ENCODE measurements at places on chromosomes 16 and 17.

- DNase-seq, result no peak
Measured at GRCh38 chr17:13297183-13297582, 279.4 kb upstream of the ELAC2 start.

- no peak for DNase-seq
Measured at GRCh38 chr17:74337834-74338500, 11.9 kb downstream of the KIF19 start.

DNA sequence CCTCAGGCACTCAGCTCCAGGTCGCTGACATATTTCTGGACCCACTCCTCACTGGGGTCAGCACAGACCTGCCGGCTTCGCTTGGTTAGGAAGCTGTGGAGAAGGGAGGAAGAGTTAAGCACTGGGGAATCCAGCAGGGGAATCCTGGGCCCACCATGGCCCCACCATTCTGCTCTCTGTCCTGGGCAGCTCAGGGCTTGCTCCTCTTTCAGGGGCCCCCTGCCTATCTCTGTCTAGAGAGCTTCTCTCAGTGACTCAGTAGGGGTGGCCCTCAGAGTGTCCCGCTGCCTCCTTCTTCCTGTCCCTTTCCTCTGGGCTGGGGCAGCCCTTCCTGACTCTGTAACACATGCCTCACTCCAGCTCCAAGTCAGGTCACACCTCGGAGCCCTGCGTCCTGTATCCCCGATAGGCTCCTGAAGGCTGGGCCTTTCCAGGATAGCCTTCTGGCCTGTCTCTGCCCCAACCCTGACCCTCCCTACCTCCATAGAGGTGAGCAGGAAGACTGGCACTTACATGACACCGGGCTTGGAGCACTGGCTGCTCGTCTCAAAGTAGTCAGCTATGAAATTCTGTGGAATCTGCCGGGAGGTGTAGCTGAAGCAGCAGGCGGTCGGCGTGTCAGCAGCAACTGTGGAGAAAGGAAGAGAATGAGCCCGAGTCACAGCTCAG lies 1.1 kb downstream of the CCL3 start:
- no peak for DNase-seq

GRCh38 chr16:83727018-83727417 lies 80.8 kb upstream of the HSBP1 start:
- no peak for DNase-seq

DNA sequence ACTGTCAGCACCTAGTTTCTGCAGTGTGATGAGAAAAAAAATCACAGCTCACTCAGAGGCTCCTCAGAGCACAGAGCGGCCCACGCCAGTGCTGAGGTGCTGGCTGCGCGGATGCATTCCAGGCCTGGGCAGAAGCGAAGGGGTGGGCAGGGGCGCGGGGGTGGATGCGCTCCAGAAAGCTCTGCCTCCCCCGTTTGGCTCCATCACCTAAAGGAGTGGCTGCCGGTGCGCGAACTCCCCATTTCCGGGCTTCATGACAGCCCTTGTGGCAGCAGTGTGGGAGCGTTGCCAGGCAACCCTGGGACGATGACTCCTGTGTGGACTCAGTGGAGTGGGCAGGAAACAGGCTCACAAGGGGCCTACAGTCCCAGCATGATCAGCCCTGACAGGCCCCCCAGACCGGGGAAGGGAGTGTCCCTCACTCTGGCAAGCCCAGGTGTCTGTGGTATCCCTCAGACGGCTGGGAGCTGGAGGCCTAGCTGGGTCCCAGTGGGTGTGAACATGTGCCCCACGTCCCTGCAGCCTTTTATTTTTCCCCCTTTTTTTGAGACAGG lies 32.8 kb upstream of the NUDT16L1 start:
- DNase-seq, result no peak

- DNase-seq, result no peak
Measured at GRCh38 chr17:12691173-12691572, 25.5 kb downstream of the MYOCD start.

GRCh38 chr16:14303182-14303618 lies 232.1 kb downstream of the MRTFB start:
- no peak for DNase-seq

DNA sequence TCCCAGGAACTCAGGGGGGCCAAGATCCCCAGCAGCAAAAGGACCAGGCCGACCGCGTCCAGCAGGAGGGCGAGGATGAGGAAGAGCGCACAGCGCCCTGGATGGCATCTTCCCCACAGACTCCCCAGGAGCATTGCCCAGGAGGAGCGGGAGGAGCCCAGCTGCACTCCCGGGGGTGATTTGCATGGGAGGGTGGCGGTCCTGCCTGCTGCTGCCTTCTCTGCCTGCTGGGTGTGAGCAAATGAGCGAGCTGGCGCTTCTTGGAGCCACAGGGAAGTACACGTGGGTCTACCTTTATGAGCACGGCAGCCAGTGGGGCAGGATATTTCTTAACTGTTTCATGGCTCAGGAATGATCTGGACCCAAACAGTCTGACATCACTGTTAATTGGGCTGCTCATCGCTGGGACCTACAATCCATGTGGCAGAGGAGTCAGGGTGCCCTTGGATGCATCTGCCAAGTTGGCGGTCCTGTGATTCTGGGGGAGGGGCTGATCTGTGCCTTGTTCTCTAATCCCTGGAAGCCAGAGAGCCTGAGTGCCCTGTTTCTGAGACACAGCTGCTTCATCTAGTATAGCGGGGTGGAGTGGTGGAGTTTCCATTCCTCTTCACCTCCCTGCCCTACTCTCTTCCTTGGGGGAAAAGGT lies at the start of gene TMEM238L:
Gene TMEM238L (minus strand): TSS at position 270 of the 646 bp plus-strand sequence. CDS start 136 bp downstream, at position 134.
- DNase-seq, result no peak

DNA sequence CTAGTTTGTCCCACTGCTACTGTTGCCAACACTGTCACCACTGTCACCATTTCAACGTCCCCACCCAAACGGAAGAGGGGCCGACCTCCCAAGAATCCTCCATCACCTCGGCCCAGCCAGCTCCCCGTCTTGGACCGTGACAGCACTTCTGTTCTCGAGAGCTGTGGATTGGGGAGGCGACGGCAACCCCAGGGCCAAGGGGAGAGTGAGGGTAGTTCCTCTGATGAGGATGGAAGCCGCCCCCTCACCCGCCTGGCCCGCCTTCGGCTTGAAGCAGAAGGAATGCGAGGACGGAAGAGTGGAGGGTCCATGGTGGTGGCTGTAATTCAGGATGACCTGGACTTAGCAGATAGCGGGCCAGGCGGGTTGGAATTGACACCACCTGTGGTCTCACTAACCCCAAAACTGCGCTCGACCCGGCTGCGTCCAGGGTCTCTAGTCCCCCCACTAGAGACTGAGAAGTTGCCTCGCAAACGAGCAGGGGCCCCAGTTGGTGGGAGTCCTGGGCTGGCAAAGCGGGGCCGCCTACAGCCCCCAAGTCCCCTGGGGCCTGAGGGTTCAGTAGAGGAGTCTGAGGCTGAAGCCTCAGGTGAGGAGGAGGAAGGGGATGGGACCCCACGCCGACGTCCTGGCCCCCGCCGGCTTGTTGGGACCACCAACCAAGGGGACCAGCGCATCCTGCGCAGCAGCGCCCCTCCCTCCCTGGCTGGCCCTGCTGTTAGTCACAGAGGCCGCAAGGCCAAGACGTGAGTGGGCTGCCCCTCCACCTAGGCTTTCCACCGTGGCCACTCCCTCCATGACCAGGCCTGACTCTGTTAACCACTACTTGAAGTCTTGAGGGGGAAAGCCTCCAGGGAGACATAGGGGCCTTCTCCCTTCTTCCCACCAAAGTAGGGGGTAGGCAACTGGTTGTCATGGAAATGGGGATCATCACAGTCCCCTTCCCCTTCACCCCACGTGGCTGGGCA lies 9.0 kb upstream of the PHKG2 start:
- DNase-seq, result no peak

- DNase-seq, result no peak
Measured at GRCh38 chr17:32265192-32265923, at the start of gene RHBDL3. RHBDL3 (plus strand) TSS chr17:32265832; CDS start chr17:32266190, 358 bp downstream.

DNA sequence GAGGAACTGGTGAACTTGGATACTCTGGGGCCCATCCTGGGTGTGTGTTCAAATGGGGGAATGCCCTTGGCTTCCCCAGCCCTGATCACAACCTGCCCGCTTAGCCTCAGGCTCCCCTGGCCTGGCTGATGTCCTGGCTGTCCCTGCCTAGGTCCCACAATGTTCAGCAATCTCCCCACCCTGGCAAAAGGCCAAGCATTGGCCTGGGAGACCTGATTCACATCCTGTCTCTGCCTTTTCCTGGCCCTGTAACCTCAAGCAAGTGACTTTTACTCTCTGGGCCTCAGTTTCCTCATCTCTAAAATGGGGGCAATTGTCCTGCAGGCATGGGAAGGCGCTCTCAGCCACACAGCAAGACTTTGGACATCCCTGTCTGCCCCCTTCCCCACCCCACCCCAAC lies 14.4 kb downstream of the CPNE2 start:
- no peak for DNase-seq

GRCh38 chr17:75079023-75079373 lies 8.8 kb upstream of the SLC16A5 start:
- no peak for DNase-seq

DNA sequence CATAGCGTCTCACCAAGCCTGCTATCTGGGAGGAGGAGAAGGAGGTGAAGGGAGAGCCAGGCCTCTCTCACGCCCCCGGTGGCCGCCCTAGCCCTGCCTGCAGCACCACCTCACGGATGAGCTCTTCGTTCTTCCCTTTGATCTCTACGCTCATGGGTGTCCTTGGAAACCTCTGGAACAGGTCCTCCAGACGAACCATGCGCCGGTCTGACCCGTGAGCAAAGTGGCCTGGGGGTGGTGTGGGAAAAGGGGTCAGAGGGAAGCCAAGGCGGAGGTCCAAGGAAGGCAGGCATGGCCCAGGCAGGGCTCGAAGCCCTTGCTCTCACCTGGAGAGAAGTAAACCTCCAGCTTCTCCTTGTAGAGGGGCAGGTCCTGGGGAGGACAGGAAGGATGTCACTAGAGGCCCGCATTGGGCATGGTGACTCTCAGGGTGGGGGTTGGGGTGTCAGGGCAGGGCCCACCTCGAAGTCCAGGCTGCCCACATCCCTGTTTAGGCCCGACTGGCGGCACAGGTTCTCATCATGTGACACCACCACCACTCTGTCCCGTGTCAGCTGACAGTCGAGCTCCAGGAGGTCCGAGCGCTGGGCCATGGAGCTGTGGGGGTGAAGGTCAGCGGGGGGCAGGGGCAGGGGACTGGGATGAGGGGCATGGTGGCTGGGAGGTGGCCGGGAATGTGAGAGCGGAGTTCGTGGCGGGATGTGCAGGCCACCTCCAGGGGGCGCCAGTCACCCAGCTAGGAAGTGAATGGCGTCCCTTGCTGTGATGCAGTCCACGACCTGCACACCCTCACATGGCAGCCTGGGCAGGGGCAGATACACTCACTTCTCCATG lies 923 bp downstream of the GDPD3 start:
- DNase-seq, result no peak

GRCh38 chr16:19291475-19291874 lies 5.9 kb downstream of the CLEC19A start:
- DNase-seq, result no peak

DNA sequence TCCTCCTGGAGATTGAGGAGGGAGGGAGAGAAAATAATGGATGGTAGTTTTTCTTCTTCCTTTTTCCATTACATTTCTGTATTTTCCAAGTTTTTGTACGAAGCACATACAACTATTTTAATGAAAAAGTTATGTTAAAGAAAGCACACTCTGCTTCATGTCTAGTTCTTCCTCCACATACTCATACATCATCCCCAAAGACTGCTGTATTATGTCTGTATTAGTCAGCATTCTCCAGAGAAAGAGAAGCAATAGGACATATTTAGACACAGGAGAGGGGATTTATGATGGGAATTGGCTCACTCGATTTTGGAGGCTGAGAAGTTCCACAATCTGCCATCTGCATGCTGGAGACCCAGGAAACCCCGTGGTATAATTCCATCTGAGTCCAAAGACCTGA lies 10.1 kb upstream of the ACSM2A start:
- DNase-seq, result no peak

GRCh38 chr17:63314761-63315160 lies 131.3 kb downstream of the CYB561 start:
- no peak for DNase-seq

DNA sequence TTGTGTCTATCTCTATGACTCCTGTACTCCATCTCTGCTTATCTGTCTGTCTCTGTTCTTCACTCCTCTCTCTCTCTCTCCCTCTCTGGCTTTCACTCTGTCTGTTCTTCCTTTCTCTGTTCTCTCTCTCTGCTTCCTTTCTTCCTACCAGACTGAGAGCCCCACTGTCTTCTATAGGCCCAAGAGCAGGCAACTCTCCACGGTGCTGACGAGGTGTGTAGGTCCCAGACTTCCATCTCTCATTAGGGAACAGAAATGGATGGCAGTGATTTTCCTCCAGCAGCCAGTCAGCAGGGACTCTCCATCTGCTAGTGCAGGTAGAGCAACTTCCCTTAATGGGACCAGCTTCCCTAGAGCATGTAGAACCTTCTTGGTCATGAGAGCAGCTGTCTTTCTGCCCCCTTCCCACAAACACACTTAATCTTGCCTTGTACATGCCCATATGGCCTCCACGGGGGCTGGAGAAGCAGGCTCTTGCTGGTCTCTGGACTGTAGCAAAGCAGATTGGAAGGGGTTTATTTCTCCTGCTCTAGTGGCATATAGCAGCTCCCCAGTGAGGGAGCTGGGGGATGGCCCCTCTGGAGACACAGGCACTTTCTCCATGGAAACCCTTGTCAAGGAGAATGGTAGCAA lies 47.8 kb upstream of the NLRP1 start:
- DNase-seq, result no peak

- no peak for DNase-seq
Measured at GRCh38 chr17:51428668-51429495, 168.5 kb downstream of the UTP18 start.

DNA sequence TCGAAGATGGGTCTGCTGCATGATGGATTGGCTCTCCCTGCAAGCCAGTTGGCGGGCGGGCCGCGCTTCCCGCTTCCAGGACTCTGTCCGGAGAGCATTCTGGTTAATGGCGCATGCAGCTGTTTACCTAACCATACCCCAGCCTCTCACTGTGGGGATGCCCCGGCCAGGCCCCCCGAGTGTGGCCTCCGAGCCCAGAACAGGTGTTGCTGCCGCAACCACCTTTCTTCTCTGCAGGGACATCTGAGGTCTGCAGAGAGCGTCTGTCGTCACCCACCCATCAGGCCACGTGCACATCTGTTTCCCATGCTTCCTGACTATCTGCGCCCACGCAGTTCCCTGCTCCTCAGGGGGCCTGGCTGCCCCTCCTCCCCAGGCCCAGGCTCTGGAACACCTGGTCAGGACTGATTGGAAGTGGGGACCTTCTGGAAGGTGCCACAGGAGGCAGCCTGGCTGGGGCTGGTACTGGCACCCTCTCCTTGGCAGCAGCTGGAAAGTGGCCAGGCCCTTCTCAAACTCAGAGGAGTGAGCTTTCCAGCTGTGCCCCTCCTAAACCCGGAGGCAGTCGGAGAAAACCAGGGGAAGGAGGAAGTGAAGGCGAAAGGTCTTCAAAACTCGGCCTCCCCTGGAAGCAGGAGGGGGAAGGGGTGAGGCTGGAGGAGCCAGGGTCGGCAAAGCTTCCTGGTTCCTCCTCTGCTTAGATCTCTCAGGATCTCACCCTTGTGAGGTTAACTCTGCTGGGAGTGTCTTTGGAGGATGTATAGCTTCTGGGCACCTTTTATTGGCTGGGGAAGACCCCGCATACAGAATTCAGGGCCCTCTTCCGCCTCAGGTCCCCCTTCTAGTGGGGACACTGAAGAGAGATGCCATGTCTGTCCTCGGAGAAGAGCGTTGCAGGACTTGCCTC lies 64.5 kb upstream of the CIBAR2 start:
- DNase-seq, result no peak

All from NCI-H510A (cell line).